ENCODE measurements at places on chromosomes 16 and 17. TPM values are rescaled to one million over a fixed set of nuclear protein-coding genes. Genes with fewer than 3 reads are reported as not detected.
A peak's percentile ranks its signal among the peaks of the same experiment; 100 is the strongest.

MMP2 gene
- 23.1 TPM for total RNA-seq

ICAM2 gene
- 0.35 TPM for total RNA-seq

CES5A gene
- total RNA-seq, result not detected

LMF1 gene
- total RNA-seq, result 7.1 TPM

PTGES3L gene
- total RNA-seq, result 4.0 TPM

IRX5 gene
- total RNA-seq, result 0.59 TPM

SLC9A5 gene
- 9.1 TPM for total RNA-seq

ARHGDIG gene
- 5.9 TPM for total RNA-seq

OR1A1 gene
- not detected for total RNA-seq

DNA sequence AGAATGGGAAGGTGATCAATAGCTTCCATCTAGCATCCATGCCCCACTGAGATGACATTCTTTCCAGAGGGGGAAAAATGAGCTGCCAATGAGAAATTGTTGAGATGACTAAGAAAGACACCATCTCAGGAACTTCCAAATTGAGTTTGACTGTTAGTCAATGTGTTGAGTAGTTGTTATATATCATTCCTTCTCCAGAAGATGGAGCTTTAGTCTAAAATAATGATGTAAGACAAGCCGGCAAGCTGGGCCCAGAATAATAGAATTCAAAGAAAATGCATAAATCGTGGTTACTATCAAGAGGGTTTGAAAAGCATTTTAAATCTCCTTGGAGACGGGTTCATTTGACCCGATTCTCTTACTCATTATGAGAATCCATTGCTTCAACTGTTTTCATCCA lies 71.0 kb upstream of the ATF7IP2 start:
- no peak for DNase-seq

DNA sequence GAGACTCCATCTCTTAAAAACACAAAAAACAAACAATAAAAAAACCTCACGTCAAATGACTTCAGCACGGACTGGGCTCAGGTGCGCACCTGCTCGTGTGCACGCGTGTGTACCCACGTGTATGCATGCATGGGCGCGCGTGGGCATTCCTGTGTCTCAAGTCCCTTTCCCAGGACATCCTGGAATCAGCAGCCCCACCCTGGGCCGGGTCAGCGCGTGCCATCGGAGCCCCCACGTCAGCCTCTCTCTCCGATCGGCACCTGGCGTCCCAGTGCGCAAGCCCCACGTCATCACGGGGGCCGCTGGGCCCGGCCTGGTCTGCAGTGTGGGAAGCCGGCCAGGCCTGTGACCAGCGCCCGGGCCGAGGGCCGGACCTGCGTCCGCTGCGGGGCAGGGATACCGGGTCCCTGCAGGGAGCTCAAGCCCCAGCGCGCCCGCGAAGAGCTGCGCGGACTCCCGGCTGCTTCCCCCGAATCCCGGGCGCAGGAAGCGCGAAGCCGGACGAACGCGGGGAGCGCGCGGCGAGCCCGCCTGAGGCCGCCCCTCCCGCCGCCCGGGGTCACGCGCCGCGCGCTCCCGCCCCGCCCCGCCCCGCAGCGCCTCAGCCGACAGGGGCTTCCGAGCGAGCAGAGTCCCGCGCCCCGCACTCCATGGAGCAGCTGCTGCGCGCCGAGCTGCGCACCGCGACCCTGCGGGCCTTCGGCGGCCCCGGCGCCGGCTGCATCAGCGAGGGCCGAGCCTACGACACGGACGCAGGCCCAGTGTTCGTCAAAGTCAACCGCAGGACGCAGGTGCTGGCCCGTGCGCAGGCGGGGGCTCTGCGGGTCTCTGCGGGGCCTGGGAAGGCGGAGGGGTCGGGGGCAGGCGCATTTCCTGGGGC lies at the start of gene FN3K:
Gene FN3K, plus strand, starts transcription at position 629 of the 880 bp plus-strand sequence. Its CDS starts 22 bp downstream, at position 651.
- peak; percentile 82 for DNase-seq

DNA sequence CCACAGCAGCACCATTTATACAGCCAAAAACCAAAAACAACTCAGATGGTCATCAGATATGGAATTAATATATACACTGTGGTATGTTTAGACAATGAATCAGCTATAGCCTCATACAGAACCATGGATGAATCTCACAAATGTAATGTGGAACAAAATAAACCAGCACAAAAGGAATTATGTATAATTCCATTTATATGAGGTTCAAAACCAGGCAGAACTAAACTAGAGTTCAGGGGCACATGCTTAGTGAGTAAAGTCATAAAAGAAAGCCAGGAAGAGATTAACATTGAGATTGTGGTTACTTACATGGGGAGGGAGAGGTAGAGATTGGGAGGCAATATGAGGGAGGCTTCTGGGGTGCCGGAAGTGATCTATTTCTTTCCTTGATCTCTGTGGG lies 231.1 kb downstream of the COPRS start:
- no peak for DNase-seq

- DNase-seq, result no peak
These were observed 100.8 kb upstream of the CDH5 start for GRCh38 chr16:66265556-66266141.

GRCh38 chr17:32102172-32102571 lies 40.1 kb upstream of the RHOT1 start:
- no peak for DNase-seq

GRCh38 chr16:17131351-17131750 lies 339.4 kb downstream of the XYLT1 start:
- no peak for DNase-seq

- DNase-seq, result no peak
These were observed 6.2 kb downstream of the CNP start for GRCh38 chr17:41972571-41973407.

GRCh38 chr17:16283705-16284104 lies 66.7 kb downstream of the PIGL start:
- DNase-seq, result no peak

- DNase-seq, result no peak
These were observed 5.8 kb upstream of the TNRC6A start for GRCh38 chr16:24723663-24724062.

- no peak for DNase-seq
These were observed 631 bp downstream of the TBL3 start for GRCh38 chr16:1972490-1972877.

DNA sequence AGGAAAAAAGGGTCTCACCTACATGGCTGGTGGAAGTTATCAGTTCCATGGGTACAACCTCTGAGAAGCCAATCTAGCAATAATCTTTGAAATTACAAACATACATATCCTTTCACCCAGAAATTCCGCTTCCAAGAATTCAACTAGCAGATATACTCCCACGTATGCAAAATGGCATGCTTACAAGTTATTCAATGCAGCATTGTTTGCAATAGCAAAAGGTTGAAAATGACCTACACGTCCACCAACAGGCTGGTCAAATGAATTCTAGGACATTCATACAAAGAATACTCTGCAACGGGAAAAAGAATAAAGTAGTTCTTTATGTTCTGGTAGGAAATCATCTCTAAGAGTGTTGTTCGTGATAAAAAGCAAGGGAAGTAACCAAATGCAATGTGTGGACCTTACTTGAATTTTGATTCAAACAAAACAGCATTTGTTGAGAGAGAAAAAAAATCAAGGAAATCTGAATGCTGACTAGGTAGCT lies 63.7 kb upstream of the NLK start:
- DNase-seq, result no peak

DNA sequence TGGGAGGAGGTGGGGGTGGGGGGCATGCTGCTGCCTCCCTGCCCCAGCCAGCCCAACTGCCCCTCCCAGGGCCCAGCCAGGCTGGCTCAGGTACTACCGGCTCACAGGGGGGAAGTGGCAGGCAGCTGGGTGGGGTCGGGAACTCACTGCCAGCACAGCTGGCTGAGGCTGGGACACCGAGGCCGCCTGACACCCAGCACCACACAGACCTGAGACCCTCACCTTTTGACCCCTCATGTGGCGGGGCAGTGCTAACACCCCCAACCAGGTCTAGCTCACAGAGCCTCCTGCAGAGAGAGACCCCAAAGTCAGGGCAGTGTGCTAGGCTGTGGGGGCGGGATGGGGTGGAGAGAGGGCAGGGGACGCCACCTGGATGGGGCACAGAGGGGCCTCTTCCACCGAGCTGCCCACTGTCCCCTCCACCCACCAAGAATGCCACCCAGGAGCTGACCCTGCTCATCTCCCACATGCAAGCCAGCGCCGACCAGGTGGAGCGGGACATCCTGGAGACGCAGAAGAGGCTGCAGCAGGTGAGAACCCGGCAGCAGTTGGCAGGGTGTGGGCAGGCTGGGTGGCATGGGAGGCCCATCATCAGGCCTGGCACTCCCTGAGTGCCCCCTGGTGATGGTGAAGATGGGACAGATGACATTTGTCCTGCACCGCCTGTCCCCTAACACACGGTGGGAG lies 3.0 kb downstream of the EVPLL start:
- peak; percentile 30 for DNase-seq

- DNase-seq, result no peak
These were observed 97.7 kb downstream of the GSG1L start for GRCh38 chr16:27965801-27966200.

DNA sequence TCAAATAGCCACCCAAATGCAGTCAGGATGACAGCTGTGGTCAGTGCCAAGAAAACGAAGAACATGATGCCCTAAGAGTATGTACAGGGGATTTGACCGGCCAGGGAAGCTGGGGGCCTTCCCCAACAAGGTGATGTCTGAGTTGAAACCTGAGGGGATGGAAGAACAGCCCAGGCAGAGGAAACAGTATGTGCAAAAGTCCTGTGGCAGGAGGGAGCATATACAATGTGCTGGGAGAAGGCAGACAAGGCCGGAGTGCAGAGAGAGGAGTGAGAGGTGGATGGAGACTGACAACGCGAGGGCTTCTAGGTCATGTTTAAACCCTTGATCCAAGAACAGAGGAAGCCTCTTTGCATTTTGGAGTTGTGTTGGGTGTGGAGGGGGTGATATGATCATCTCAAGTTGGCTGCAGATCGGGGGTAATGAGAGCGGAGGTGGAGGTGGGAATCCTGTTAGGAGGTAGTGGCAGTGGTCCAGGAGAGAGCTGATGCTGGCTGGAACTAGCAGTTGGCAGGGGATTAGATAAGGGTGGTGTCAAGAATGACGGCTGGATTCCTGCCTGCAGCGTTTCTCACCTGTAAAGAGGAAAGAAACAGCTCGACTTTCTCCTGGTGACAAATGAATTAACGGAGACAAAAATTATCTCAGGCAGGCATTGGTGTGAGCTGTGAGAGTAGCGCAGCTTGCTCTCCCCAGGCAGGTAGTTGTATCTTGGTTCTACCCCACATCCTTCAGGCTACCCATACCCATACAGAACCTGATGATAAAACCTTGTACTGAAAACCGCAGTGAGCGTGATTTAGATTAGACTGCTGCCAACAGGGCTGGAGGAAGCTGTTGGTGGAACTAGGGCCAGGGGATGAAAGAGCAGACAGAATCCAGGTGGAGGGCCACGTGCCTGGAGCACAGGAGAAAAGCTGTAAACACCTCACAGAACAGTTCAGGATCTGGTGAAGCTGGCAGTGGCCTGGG lies 37.2 kb upstream of the NGFR start:
- no peak for DNase-seq

DNA sequence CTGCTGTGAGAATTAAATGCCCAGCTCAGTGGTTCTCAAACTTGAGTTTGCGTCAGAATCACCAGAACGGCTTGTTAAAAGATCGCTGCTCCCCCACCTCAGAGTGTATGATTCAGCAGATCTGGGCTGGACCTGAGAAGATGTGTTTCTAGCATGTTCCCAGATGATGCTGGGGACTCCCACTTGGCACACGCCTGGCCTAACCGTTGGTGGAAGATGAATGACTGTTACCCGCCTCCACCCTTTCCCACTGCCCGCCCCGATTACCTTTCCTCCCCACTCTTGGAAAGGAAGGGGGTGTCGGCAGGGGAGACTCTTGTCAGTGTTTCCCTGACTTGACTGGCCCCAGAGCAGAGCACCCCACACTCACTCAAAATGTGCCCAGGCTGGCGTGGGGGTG lies 29.3 kb upstream of the ABCC3 start:
- DNase-seq, result no peak

GRCh38 chr16:74950511-74950910 lies 34.4 kb downstream of the WDR59 start:
- DNase-seq, result no peak

DNA sequence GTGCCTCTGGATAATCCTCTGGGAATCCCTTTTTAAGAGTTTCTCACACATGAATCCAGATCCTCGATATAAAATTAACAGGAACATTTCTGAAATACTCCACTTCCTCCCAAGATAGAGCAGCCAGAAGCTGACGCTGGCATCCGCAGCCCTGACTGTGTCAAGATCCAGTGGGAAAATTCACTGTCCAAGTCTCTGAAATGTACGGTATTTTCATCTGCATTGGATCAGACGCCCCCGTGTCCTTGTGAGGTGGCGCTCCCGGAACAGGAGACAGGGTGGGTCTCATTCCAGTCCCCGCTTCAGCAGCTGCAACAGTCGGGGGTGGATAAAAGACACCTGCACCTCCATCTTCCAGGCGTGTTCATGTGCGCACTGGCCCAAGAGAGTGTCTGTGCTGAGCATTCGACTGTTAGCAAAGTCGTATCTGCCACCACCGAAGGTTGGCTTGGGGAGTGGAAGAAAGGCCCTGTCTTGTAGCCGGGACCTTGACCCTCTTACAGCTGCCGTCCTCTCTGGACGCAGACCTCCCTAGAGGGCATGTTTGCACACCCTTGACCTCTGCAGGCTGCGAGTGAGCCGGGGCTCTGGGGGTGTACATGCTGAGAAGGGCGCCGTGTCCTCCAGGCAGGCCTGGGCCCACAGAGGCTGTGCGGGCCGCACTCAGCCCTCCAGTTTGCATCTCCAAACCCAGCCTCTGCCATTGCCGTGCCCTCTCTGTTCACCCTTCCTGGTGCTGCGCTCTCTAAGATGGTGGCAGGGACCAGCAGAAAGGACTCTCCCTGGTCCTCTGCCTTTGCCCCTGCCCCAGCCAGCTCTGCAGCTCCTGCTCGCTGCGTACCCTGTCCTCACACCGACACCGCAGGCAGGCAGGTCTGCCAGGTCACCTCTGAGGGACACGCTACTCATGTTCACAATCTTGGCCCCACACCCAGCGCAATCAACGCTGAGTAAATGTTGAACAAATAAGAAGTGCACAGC lies 72.0 kb upstream of the CHMP6 start:
- no peak for DNase-seq

GRCh38 chr16:10165643-10166042 lies 16.6 kb downstream of the GRIN2A start:
- no peak for DNase-seq

DNA sequence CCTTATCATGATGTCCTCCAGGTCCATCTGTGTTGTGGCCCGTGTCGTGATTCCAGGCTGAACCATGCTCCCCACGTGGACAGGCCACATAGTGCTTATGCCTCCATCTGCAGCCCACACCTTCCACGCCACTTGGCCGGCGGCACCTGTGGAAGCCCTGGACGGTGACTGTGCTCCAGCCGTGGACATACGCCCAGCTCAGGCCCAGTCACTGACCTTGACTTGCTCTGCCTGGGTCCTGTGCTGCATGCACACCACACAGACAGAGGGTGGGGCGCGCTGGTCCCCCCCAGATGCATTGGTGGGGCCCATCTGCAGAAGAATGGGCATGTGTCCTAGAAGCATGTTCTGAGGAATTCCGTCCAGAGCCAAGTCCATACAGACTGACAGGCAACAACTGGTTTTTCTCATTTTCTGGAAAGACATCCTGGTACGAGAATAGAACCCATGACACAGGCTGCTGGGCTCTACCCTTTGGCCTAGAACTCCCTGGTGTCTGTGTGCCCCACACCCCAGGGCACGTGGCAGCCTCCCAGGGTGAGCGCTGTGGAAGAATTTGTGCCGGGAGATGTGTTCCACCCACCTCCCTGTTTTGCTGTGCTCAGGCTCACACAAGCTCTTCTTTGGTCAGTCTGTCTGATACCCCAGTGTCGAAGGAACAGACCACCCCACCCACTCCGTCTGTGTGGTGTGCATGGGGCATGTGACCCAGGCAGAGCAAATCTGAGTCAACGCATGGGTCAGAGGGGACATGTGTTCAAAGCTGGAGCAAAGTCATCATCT lies 39.5 kb downstream of the GPT2 start:
- no peak for DNase-seq
